Testis (tissue), 5 donors: ENCODE measurements at places on chromosomes 1 and 21. TPM values are rescaled to one million over a fixed set of nuclear protein-coding genes. Genes with fewer than 3 reads are reported as not detected.

DNA sequence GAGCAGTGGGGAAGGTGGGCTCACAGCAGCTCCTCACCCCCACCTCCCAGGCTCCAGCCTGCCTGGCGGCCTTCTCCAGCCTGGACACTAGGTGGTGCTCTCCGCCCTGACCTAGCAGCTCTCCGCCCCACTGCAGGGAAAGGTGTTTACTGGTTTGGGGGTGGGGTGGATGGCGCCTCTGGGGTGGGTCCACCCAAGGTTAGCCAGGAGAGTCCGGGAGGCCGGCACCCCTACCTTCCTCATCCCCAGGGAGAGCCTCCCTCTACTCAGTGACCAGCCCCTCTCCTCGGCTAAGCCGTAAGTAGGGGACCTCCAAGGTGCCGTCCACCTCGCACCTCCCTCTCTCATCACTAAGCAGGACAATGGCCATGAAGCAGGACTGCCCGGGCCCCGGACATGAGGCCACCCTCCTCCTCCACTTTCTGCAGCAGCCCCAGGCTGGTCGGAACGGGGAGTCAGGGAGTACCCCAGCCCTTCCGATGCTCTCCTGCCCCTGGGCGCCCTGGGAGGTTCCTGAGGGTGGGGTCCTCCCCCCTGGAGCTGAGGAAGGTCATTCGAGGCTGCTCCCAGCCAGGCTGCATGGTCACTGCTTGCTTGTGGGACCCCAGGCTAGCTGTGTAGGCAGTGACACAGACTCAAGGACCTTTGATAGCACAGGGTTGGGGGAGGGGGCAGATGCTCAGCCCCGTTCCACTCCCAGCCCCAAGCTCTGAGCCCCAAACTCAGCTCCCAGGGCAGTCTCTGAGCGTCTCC is 101.4 kb upstream of the VAMP3 start:
- peak; percentile 52 for DNase-seq

Gene TMEM240
- total RNA-seq = 6.3 TPM

Gene OR2T11
- not detected for total RNA-seq

DNA sequence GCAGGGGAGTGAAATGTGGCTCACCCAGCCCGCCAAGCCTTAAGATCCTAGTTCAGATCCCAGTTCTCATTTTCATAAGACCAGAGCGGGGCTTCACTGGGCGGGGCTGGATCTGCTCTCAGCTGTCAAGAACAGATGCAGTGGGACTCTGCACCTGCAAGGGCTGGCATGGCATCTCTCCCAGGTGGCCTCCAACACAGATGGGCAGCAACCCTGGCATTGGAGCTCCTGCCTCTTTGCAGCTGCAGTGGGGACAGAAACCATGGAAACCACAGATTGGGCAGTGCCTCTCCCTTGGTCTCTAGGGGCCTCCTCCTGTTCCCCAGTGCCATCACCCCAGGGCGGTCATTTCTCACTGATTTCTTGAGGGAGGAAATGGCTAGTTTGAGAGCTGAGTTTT is 267.7 kb downstream of the PRDM2 start:
- no peak for DNase-seq

Gene FMOD
- total RNA-seq = 9.5 TPM

Gene SYTL1
- total RNA-seq = 5.4 TPM

GRCh38 chr21:46655230-46655629 is 19.8 kb downstream of the PRMT2 start:
- DNase-seq = no peak

DNA sequence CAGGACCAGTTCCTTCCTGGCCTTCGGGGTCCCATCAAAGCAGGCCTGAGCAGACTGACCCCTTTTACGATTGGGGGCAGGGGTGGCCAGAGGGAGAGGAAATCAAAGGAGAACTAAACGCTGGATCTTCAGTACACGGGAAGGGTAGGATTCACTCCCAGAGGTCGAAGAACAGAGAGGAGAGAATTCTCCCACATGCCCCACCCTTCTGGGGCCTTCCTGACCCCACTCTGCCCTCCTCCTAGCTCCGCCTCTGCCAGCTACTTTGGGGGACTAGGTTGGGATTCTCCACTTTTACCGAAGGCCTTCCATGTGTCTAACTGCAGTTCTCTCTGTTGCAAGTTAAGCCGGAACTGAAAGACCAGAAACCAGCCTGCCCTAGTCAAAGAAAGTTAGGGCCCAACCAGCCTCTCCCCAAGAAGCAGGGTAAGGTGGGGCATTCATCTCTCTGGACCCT is 654 bp upstream of the ARHGEF2 start:
- no peak for DNase-seq

- DNase-seq = peak; percentile 23
Observed at GRCh38 chr1:161082996-161083747, 6.2 kb downstream of the NECTIN4 start.

- DNase-seq = peak; percentile 32
Observed at GRCh38 chr1:31633117-31633516, 11.6 kb downstream of the PEF1 start.

Gene IL12RB2
- total RNA-seq = 2.1 TPM

Gene SPOCD1
- total RNA-seq = 32.0 TPM

DNA sequence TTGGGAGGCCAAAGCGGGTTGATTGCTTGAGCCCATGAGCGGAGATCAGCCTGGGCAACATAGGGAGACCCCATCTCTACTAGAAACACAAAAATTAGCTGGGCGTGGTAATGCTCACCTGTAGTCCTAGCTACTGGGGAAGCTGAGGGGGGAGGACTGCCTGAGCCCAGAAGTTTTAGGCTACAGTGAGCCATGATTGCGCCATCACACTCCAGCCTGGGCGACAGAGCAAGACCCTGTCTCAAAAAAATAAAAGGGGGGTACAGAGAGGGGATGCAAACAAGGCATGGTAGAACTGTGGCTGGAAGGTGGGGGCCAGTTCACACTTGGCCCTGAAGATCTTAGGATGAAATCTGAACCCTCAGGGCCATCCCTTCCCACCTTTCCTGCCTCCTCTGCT is 1.2 kb upstream of the C1orf210 start:
- no peak for DNase-seq

GRCh38 chr1:125118147-125118993 is 3933.6 kb downstream of the SRGAP2C start:
- no peak for DNase-seq

Gene C1orf87
- total RNA-seq = 12.6 TPM

DNA sequence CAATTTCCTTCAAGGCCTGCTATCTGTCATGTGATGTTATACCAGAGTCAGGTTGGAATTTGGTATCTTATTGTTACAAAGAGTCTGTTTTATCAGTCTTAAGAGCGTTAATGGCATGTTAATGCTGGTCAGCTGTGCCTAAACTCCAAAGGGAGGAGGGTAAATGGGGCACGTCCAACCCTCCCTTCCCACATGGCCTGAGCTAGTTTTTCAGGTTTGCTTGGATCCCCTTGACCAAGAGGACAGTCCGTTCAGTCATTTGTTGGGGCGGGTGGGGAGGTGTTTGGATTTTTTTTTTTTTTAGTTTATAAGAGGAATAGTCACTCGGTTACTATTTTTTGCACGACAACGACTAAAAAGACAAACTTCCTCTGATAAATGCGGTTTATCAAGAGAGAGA is 63.8 kb upstream of the LYST start:
- no peak for DNase-seq

DNA sequence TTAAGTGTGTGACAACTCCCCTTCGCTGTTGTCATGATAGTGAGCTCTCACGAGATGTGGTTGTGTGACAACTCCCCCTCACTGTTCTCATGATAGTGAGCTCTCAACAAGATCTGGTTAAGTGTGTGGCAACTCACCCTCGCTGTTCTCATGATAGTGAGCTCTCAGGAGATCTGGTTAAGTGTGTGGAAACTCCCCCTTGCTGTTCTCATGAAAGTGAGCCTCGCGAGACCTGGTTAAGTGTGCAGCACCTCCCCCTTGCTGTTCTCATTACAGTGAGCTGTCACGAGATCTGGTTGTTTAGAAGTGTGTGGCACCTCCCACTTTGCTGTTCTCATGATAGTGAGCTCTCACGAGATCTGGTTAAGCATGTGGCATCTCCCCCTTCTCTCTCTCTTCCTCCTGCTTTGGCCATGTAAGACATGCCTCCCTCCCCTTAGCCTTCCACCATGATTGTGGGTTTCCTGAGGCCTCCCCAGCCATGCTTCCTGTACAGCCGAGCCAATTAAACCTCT is 25.1 kb upstream of the LSS start:
- DNase-seq = no peak

DNA sequence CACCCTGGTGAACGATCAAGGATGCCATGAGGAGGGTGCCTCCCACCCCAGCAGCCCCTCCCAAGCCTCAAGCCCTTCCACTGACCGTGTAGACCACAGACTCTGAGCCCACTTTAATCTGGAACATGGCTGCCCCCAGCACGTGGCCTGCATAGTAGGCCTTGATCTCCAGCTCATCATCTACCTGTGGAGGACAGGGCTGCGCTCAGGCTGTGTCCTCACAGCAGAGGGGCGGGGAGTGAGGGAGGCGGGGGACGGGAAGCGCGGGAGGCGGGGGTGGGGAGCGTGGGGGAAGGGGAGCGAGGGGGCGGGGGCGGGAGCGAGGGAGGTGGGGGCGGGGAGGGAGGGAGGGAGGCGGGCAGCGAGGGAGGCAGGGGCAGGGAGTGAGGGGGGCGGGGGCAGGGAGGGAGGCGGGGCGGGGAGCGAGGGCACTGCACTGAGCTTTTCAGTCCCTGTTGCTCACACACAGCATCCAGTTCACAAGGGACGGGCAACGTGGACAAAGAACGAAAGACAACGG is 7.1 kb downstream of the PUSL1 start:
- DNase-seq = no peak

DNA sequence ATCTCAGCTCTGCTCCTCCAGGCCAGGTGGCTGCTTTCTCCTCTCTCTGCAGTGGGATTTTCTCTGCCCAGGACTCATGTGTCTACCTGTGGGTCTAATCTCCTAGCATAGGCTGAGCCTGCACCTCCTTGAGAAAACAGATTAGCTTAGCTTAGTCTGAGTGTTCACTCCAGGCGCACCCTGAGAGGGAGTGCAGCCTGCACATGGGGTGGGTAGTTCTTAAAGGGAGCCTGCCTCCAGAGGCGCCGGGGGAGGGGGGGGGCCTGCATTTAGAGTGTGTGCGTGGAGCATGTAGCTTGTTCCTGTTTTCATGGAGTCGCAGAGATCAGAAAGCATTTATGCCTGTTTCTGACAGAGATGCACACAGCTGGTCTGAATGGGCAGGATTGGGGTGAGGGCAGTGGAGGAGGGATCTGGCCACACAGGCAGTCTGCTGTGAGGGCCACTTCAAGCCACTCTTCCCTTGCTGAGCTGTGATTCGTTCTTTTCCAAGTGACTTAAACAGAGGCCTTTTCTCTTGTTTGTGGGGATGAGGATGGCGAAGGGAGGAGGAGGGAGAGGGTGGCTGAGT is 45.2 kb downstream of the GALNT2 start:
- no peak for DNase-seq

Gene KCNN3
- total RNA-seq = 0.24 TPM

Gene FOXD3
- total RNA-seq = 0.37 TPM
